Type B pancreatic cell (in vitro differentiated cells): ENCODE measurements at places on chromosomes 2 and 18. TPM values are rescaled to one million over a fixed set of nuclear protein-coding genes. Genes with fewer than 3 reads are reported as not detected.

DNA sequence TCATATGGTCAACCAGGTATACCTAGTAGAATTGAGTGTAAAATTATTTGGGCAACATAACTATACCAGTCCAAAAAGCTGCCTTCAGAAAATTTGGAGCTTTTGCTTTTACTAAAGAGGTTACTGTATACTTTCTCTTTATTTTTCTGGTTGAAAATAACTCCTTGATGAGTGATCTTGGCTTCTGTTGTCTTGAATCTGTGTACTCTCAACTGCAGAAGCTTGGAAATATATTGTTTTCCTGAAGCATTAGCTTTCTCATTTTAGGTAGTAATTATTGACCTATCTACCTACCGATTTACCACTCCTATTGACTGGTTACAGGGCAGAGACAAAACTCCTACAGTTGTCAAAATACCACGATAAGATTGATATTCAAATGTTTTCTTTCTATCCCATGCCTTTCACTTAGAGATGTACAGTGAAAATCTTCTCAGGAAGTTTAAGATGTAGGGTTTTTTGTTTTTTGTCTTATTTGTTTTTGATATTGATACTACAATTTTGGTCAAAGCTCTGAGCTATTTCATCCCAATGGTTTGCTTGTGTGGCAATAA is 35.7 kb upstream of the DLX1 start:
- H3K27ac ChIP-seq, result no peak overlapping the region
- no peak overlapping the region for H3K4me3 ChIP-seq
- no peak for DNase-seq
- peaks cover 31% of the 10 kb centered on the region for H3K4me1 ChIP-seq

DNA sequence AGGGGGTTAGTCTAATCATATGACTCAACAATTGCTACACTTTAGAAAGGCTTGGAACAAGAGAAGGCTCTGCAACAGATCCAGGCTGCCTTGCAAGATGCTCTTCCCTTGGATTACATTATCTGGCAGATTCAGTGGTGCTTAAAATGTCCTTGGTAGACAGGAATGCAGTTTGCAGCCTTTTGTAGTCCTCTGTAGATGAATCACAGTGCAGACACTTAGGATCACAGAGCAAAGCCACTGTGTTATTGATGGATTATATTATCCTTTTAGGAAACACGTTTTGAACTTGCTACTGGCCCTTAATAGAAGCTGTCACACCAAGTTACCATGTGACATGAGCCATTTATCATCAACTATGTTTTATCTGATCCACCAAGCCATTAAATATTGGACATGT is 152.2 kb downstream of the CBLN2 start:
- H3K4me1 ChIP-seq, result no peaks in the 10 kb centered on the region
- H3K27me3 ChIP-seq, result no peaks in the 10 kb centered on the region
- no peak for DNase-seq
- no peak overlapping the region for H3K4me3 ChIP-seq

GRCh38 chr2:212669761-212670160 is 131.2 kb upstream of the ERBB4 start:
- DNase-seq, result no peak
- H3K4me1 ChIP-seq, result no peaks in the 10 kb centered on the region
- no peak overlapping the region for H3K4me3 ChIP-seq
- H3K36me3 ChIP-seq, result no peaks in the 10 kb centered on the region

DNA sequence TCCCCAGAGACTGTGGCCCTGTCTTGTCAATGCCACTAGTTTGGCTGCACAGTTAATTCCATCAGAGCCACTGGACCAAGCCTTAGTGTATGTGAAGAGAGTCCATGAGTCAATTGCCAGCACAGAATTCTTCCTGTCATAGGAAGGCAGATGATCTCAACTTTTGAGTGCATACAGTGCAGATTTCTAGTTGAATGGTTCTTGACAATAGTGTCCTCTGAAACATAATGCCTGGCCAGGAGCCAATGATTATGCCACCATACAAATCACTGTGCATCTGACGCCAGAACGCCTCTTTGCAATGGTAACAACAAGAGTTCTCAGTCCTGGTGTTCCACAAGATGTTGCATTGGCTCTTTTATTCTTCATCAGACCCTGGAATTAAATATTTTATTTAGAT is 7.1 kb downstream of the NEUROD1 start:
- DNase-seq, result no peak
- H3K4me3 ChIP-seq, result no peak overlapping the region
- H3K4me1 ChIP-seq, result peaks cover 4% of the 10 kb centered on the region
- no peak overlapping the region for H3K27ac ChIP-seq
- peaks cover 4% of the 10 kb centered on the region for H3K36me3 ChIP-seq
- peaks cover 77% of the 10 kb centered on the region for H3K27me3 ChIP-seq

GRCh38 chr2:69514406-69514805 is 77.2 kb upstream of the NFU1 start:
- peaks cover 10% of the 10 kb centered on the region for H3K4me1 ChIP-seq
- peak overlapping the region; percentile 55 for H3K27ac ChIP-seq
- no peaks in the 10 kb centered on the region for H3K27me3 ChIP-seq
- DNase-seq, result no peak

DNA sequence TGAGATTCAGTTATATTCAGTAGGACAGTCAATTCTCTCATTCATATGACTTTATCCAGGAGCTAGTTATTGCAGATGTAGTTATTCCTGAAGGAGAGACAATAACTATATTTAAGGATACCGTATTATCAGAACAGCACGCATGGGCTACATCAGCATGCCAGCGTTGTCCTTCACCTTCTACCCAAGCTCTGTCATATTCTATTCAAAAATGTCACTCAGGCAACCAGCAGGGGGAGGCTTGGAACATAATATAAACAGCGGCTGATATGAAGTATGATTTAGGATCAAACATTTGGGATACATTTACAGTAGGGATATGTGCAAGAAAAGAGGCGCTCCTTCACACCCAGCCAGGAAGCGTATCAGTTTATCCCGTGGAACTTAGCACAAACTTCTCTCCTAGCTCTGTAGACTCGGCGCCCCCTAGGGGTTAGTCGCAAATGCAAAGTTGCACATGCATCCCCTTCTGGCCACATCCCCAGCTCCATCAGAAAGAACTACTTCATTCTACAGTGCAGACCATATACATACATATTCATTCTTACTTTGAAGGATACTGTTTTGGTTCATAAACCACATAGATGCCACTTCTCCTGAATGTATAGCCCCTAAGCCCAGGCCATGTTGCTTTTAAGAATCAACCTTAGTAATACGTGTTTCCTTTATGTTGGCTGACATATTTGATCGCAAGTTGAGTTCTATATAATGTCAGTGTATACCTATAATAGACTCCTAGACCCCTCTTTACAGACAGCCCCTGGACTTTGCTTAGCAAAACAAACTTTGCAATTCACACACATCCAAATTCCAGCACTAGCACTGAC is 759.4 kb downstream of the ADCYAP1 start:
- no peak overlapping the region for H3K4me3 ChIP-seq
- DNase-seq, result no peak
- no peaks in the 10 kb centered on the region for H3K36me3 ChIP-seq
- no peaks in the 10 kb centered on the region for H3K27me3 ChIP-seq
- H3K27ac ChIP-seq, result no peak overlapping the region

DNA sequence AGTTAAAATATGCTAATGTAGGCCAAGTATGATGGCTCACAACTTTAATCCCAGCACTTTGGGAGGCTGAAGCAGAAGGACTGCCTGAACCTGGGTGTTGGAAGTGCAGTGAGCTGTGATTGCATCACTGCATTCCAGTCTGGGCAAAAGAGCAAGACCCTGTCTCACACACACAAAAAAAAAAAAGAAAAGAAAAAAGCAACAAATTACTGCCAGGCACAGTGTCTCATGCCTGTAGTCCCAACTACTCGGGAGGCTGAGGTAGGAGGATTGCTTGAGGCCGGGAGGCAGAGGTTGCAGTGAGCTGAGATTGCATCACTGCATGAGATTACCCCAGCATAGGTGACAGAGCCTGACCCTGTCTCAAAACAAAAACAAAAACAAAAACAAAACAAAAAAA is 110.6 kb downstream of the PRELID3A start:
- H3K4me1 ChIP-seq, result peaks cover 18% of the 10 kb centered on the region
- H3K36me3 ChIP-seq, result no peaks in the 10 kb centered on the region
- H3K27ac ChIP-seq, result no peak overlapping the region
- no peaks in the 10 kb centered on the region for H3K27me3 ChIP-seq

DNA sequence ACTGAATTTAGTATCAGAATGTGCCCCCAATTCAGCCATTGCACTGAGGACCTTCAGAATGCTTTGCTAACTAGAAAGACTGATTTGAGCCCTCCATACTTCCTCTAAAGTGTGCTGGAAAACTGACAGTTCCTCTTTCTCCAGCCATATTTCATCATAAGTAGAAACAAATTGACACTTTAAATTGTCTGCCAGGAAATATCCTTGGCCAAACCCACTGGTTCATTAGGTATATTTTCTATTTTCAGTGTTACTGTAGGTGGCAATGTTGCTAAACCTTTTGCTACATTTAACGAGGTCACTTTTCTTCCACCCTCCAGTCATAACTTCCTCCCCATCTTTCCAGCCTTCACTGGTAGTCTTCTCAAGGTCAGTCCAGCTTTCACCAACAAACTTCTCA is 21.5 kb downstream of the SP5 start:
- no peaks in the 10 kb centered on the region for H3K4me1 ChIP-seq
- no peak overlapping the region for H3K27ac ChIP-seq
- no peak overlapping the region for H3K4me3 ChIP-seq
- DNase-seq, result no peak

DNA sequence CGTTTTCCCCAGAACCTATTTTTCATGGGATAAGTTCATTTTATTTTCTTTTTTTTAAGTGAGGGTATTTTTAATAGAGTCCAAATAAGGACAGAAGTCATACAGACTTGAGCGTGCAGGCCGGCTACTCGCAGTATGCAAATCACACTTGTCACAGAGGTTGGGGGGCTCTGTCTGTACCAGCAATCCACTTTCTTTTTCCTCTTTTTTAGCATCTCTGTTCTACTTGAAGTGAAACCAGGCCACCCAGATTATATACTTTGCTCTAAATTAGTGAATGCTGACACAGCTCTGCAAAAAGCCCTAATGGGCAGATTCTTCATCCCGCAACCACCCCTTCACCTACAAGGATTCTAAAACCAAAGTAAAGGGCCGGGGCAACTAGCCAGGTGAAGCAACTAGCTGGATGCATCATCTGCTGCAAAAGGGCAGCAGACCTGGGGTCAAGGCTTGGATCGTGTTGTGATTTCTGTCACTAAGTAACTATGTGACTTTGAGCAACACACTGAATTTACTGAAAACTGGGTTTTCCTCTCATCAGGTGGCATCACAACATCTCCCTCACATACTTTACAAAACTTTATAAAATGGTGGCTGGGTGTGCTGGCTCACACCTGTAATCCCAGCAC is 18.4 kb downstream of the KDSR start:
- peaks cover 7% of the 10 kb centered on the region for H3K4me1 ChIP-seq
- H3K4me3 ChIP-seq, result no peak overlapping the region
- DNase-seq, result no peak

DNA sequence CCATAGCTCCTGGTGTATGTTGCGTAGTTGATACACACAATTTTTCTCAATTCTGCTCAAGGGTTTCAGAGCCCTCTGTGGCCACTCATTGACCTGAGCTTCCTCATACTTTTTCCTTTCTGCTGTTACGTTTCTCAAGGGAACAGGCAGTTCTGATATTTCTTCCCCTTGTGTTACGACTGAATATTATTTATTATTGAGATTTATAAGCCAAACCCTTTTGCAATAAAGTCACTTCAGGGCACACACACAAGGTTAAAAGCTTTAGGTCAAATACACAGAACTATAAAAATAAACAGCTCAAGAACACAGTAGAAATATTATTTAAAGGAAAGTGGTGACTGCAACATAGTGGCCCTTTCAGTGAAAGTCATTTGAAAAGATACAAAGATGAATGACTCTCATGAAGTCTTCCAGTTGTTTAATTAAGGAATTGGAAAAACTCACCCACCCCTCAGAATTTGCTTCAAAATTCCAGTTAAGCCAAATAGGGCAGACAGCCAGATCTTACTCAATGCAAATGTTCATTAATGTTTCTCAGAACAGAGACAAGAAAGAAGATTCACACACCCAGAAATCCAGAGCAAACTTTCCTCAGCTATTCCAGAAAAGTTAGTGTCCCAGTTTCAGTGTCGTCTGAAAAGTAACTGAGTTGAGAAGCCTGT is 179.7 kb downstream of the TRIB2 start:
- no peaks in the 10 kb centered on the region for H3K27me3 ChIP-seq
- H3K4me3 ChIP-seq, result no peak overlapping the region
- H3K4me1 ChIP-seq, result no peaks in the 10 kb centered on the region
- no peak for DNase-seq
- no peaks in the 10 kb centered on the region for H3K36me3 ChIP-seq

DNA sequence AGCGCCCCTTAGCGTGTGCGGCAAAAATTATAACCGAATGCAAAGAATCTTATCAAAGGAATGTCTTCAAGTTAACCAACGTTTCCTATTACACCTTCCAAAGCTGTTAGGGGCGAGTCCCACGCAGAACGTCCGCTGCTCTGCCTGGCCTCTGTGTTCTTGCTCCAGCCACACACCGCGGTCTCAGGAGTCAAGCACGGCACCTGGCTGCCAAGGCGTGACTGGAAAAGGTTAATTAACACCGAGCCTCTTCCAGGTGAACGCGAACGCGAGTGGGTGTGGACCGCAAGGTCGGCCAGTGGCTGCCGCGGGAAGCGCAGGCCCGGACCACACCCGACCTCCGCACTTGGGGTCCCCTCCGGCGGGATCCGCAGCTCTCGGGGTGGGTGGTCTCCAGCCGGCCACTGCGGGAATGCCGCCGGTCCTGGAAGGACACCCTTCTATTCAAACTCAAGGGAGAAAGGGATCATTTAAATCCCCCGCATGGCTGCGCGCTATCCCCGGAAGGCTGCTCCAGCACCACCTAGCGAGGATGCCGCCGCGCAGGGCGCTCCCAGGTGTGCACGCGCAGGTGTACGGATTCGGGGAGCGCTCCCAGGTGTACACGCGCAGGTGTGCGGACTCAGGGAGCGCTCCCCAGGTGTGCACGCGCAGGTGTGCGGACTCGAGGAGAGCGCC is 830 bp downstream of the CYB5A start:
- H3K36me3 ChIP-seq, result no peaks in the 10 kb centered on the region
- peaks cover 20% of the 10 kb centered on the region for H3K4me1 ChIP-seq
- DNase-seq, result no peak
- H3K27me3 ChIP-seq, result no peaks in the 10 kb centered on the region

DNA sequence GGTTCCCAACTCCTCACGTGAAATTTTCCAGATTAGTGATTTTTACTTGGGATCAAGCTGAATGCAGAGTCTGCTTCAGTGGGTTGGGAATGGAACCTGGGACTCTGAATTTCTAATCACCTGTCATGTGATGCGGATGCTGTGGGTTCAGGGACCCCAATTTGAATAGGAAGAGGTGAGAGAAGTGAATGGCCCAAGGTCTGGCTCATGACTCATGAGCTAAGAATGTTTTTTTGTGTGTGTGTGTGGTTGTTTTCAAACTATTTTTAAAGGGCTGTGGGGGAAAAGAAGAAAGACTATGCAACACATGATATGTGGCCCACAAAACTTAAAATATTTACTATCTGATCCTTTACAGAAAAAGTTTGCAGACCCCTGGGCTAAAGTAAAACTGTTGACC is 108.5 kb upstream of the CYRIA start:
- H3K4me1 ChIP-seq, result peaks cover 16% of the 10 kb centered on the region
- no peaks in the 10 kb centered on the region for H3K36me3 ChIP-seq
- H3K27me3 ChIP-seq, result peaks cover 17% of the 10 kb centered on the region
- no peak overlapping the region for H3K27ac ChIP-seq
- H3K4me3 ChIP-seq, result no peak overlapping the region

EPB41L3 gene
- 58.1 and 65.9 TPM in 2 replicates for total RNA-seq
